ENCODE measurements at places on chromosomes 16 and 17. TPM values are rescaled to one million over a fixed set of nuclear protein-coding genes. Genes with fewer than 3 reads are reported as not detected.

Gene TNFRSF13B
- 3.1 TPM for total RNA-seq

Gene NOG
- 4.8 TPM for total RNA-seq

DNA sequence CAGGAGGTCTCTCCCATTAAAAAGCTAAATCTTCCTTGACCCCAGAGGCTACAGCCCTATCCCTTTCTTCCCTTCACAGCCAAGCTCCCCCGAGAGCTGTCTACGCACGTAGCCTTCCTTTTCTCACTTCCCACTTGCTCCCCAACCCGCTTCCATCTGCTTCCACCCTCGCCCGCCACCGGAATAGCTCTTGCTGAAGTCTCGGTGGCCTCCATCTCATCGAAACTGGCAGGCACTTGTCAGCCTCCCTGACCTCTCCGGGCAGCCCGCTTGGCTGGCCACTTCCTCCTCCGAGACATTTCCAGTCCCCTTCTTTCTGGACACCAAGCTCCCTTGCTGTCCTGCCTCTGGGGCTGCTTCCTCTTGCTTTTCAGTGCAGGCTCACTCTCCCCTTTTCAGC, 10.7 kb upstream of the EPOP start:
- H3K4me3 ChIP-seq: no peak overlapping the region
- no peaks in the 10 kb centered on the region for H3K36me3 ChIP-seq
- H3K4me1 ChIP-seq: no peaks in the 10 kb centered on the region

- peaks cover 5% of the 10 kb centered on the region for H3K4me1 ChIP-seq
- DNase-seq: no peak
- no peak overlapping the region for H3K4me3 ChIP-seq
- no peaks in the 10 kb centered on the region for H3K27me3 ChIP-seq
These were observed 5.7 kb upstream of the C1QTNF8 start for GRCh38 chr16:1101573-1102332.

DNA sequence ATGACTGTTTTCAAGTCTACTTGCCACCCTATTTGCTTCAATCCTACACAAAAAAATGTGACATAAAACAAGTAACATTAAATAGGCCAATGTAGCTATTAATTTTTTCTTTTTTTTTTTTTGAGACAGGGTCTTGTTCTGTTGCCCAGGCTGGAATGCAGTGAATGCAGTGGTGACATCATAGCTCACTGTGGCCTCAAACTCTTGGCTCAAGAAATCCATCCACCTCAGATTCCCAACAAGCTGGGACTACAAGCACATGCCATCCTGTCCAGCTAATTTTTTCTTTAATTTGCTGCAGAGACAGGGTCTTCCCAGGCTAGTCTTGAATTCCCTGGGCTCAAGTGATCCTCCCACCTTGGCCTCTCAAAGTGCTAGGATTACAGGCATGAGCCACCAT, 29.4 kb downstream of the ANKFY1 start:
- no peak for DNase-seq
- no peaks in the 10 kb centered on the region for H3K27me3 ChIP-seq
- no peak overlapping the region for H3K4me3 ChIP-seq

- H3K36me3 ChIP-seq: peaks cover 21% of the 10 kb centered on the region
- H3K4me1 ChIP-seq: no peaks in the 10 kb centered on the region
- no peaks in the 10 kb centered on the region for H3K27me3 ChIP-seq
- no peak overlapping the region for H3K27ac ChIP-seq
- no peak overlapping the region for H3K4me3 ChIP-seq
These were observed 109.7 kb downstream of the RAP1GAP2 start for GRCh38 chr17:2905696-2906501.
